ENCODE measurements at places on chromosomes 13 and 19.

- DNase-seq, result no peak
Measured at GRCh38 chr19:38118176-38118575, 105.8 kb downstream of the DPF1 start.

- no peak for DNase-seq
Measured at GRCh38 chr19:16887353-16888265, 1.2 kb upstream of the F2RL3 start.

- no peak for DNase-seq
Measured at GRCh38 chr13:20412691-20413355, 112.8 kb downstream of the CRYL1 start.

- no peak for DNase-seq
Measured at GRCh38 chr13:113049981-113050380, 55.6 kb upstream of the F7 start.

GRCh38 chr13:77623806-77624205 is 73.7 kb upstream of the SLAIN1 start:
- DNase-seq, result no peak

GRCh38 chr19:41321600-41322270 is 11.8 kb downstream of the CCDC97 start:
- no peak for DNase-seq

GRCh38 chr19:47541518-47541917 is 26.7 kb upstream of the NAPA start:
- peak; percentile 73 for DNase-seq

Data from CD4-positive, alpha-beta T cell treated with Interleukin-12 subunit alpha and Interleukin-12 subunit beta, for 1 hour (primary cell).